ENCODE measurements at places on chromosomes 3 and 15.

DNA sequence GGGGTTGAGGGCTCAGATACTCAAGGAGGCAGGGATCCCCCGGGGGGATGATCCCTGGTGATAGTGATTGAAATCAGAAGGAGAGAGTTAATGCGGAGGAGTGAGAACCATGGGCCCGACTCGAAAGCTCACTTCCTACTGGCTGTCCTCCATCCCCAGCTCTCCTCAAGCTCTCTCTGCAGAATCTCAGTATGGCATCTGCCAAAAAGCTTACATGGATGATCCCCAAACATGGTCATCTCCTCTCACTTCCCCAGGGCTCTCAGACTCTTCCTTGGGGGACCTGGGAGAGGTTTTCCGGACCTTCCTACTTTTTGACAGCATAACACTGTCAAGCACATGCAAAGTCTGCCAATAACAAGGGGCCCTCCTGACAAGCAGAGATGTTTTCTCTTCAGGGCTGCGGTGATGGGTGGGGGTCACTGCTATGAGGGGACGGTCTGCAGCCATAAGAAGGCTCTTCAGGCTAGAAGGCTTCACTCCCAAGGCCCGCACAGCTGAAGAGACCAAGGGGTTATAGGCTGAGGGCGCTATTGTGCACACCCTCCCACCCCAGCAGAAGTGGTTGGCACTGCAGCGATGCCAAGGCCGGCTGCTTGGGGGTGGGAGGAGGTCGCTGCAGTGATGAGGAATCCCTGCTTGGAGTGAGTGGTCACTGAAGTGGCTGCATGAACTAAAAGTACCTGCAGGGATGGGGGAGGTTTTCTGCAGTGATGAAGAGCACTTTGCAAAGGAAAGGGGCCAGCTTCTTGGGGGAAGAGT is 828 bp upstream of the VWA5B2 start:
- no peak for DNase-seq

GRCh38 chr3:150462108-150462507 is 54.0 kb downstream of the TSC22D2 start:
- no peak for DNase-seq

DNA sequence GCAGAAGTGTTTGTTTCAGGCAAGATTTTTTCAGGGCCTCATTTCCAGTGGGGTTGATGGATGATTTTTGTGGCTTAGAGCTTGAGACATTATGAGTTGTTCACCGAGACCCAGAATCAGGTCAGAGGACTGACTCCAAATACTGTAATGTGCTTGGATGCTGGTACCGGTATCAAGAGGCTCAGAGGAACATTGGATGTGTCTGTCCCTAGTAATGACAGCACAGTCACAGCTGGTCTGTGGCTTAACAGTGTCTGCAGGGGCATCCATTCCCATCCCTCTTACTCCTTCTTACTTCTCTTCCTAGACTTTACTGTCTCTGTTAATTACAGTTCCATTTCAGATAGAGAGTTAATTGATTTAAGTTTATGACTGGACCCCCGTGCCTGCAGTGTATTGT is 107.8 kb downstream of the PTPRG start:
- DNase-seq: no peak

- DNase-seq: no peak
Observed at GRCh38 chr3:161322781-161323568, 48.3 kb downstream of the SPTSSB start.

- no peak for DNase-seq
Observed at GRCh38 chr3:196241704-196242103, 25.4 kb downstream of the SLC51A start.

DNA sequence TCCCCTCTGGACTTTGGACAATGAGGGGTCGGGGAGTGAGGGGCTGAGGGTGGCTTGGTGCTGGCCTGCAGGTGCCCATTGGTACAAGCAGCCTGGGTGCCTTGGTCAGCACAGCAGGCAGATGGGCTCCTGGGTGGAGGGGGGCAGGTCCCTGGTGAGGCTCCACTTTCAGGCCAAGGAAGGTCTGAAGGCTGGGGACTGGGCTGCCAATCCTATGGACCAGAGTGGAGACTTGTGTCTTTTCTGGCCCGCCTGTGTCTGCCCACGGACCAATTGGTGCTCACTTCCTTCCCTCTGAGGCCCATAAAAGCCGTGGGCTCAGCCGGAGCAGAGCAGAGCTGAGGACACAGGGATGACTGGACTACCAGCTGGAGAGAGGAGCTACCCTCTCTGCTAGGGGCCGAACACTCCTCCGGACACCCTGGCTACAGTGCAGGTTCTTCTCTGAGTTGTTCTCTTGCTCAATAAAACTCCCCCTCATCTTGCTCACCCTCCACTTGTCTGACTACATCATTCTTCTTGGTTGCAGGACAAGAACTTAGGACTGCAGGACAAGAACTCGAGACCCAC is 31.9 kb upstream of the IREB2 start:
- no peak for DNase-seq

DNA sequence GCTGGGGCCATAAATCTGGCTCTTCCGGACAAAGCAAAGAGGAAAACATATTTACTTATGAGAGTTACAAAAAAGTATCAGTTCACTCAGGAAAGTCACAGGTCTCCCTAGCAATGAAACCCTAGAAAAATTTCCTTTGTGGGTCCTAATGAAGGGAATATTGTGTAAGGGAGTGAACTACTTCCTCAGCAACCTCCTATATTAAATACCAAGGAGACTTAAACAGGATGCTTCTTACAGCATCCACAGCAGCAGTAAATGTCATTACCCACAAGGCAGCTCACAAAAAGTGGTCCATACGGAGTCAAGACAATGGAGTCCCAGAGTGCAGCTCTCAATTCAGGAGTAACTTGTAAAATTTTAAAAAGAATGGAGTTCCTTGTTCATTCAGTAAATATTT is 14.9 kb upstream of the SLC24A5 start:
- no peak for DNase-seq

GRCh38 chr15:60328852-60329443 is 68.8 kb downstream of the ANXA2 start:
- DNase-seq: peak; percentile 19

DNA sequence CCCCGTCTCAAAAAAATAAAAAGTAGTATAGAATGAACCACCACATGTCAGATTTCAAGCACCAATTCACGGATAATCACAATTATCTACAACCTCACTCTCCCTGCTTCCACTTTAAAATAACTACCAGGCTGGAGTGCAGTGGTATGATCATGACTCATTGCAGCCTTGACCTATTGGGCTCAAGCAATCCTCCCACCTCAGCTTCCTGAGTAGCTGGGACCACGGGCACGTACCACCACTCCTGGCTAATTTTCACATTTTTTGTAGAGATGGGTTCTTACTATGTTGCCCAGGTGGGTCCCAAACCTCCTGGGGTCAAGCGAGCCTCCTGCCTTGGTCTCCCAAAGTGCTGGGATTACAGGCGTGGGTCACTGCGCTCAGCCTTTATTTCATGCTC is 38.1 kb upstream of the LDHAL6B start:
- DNase-seq: no peak

DNA sequence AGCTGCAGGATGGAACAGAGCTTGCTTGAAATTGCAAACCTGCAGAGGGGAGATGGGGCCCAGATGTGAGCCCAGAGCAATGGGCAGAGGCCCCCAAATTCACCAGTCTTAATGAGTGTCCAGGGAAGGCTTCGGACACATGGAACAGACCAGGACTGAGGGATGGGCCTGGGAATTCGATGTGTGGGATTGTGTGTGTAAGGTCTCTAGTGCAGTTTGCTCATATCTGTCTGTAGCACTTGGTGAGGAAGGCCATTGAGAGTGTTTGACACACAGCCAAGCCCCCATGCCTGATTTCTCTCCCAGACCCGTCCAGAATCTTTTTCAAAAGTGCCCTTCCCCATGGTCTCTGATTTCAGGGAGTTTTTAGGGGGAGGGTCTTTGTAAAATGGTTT is 17.2 kb downstream of the TEX264 start:
- DNase-seq: no peak

DNA sequence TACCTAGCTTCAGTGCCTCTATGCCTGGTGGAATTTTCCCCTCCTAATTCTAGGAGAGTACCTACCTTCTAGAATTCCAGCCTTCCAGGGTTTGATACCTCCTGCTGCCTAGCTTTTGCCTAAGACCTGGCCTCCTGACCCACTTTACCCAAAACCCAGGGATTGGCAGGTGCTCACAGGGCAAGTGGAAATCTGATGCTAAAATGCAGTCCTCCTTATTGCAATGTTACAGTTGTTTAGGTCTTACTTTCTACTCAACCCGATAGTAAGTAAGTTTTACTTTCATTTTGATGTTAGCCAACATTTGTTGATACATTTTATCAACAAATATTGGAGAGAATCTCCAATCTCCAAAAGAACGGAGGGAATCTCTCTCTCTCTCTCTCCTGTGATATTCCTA is 275.9 kb downstream of the DOCK3 start:
- DNase-seq: no peak

DNA sequence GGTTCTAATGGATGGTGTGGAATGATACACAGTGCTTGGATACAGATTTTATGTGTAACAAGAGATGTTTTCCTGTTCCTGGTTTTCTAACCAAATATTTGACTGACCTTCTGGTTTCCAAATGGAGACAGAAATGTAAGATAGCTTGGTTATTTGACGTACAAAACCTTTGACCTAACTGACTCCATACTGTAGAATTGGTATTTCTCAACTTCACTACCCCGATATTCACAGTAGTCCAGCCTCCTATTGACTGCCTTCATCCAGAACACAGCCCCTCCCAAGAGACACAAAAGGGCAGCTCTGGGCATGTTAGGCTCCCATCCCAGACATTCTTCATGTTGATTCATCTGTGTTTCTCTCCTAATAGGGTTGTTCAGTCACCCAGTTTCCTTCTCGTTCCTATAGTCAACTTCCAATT is 33.4 kb downstream of the MYO1E start:
- no peak for DNase-seq

DNA sequence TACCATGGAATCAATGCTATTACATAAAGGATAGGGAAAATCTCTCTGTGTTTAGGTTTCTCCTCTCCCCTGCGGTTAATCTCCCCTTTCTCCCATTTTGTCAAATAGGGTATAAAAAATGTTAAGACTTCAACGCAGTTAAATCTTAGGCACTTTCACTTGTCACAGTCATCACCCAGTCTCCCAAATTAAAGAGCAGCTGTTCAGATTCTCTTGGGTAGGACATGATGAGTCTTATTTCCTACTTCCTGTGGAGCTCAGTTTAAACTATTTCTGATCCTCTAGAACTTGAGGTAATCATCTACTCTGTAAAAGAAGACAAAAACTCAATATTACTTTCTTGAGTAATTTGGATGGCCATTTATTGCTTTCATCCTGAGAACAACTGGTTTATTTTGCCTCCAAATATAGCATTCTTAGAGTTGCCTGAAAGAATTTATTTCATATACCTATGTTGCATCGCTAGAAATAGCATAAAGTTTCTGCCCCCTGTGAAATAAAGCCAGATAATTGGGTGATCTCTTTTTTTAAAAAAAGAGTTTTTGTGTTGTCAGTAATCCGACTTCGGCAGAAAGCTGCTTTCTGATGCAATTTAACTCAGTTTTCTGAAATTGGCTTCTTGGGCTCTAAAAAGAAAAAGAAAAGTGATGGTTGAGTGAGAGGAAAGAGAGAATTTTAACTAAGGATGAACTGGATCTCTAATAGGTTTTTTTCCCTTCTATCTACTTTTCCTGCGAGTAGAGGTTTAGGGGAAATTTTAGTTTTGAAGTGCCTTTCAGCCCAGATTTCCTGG is 20.7 kb downstream of the RAP2B start:
- DNase-seq: no peak

DNA sequence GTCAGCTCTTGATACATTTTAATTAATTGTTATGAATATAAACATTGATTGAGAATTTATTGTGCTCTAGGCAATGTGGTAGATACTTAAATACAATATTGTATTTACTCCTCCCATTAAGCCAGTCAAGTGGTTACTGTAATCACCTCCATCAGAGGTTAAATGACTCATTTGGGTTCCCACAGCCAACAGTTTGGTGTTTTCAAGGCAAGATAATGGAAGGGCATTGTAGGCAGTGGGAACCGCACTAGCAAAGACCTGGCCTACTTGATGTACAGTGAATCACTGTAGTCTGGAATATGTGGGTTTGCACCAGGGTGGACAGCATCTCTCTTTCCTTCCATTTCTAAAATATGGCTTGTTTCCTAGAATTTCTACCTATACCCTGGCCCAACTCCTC is 127.4 kb downstream of the EDEM1 start:
- DNase-seq: peak; percentile 62

GRCh38 chr3:116432795-116433194 is 12.5 kb downstream of the LSAMP start:
- no peak for DNase-seq

- no peak for DNase-seq
Observed at GRCh38 chr15:48423342-48423741, 92.1 kb downstream of the DUT start.

DNA sequence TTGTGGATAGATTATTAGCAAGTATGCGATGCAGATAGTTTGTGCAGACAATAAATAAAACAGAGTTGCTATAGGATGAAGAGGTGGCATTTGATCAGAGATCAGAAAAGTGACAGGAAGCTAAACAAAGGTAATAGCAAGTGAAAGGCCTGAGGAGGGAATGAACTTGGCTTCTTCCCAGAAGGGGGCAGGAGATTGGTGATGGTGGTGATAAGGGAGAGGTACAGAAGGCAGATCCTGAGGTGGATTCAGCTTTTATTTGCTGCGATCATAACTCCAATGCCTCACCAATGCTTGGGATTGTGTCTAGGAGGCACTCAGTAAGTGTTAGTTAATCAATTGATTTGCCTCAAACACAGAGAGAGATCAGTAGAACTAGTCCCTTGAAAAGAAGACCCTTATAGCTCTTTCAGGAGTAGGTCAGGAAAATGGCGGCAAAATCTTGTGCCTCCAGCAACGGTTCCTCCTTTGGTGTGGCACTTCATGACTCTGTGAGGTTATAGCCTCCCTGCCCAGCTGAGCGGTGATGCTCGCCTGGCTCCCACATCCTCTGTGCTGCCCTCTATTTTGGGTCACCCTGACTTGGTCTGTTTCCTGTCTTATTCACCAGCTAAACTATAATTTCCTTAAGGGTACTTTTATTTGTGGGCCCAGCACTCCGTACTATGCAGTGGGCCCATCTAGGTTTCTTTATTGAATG is 37.5 kb downstream of the TGFBR2 start:
- no peak for DNase-seq

DNA sequence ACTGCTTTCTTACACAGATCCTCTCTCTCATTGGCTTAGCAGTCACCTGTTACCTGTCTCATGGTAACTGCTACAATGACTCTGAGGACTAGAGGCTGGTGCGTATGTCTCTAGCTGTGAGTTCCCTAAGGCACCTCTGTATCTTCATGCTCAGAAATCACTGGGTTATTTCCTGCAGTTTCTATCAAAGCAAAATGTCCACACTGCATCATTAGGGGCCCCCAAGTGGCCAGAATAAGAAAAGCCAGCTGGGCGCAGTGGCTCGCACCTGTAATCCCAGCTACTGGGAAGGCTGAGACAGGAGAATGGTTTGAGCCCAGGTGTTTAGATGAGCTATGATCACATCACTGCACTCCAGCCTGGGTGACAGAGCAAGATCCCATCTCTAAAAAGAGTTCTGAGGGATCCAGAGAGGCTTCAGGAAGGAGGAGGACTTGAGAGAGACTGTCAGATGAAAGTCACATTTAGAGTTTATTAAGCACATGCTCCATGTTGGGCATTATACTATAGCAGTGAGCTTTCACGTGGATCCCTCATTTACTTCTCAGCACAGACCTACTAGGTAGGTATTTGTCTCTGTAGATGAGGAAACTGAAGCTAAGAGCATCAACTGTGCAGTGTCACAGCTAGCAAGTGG is 2.3 kb upstream of the VPS18 start:
- DNase-seq: no peak

Data from islet precursor cell (in vitro differentiated cells).